H9 (cell line): ENCODE measurements at places on chromosomes 12 and 14. TPM values are rescaled to one million over a fixed set of nuclear protein-coding genes. Genes with fewer than 3 reads are reported as not detected.

- no peak overlapping the region for H3K4me3 ChIP-seq
- no peaks in the 10 kb centered on the region for H3K27me3 ChIP-seq
- H3K4me1 ChIP-seq = peaks cover 20% of the 10 kb centered on the region; the same call in 1 of the 2 replicates
- H3K27ac ChIP-seq = no peak overlapping the region
These were observed 63.0 kb downstream of the CLMN start for GRCh38 chr14:95256776-95257060.

- H3K27ac ChIP-seq = no peak overlapping the region
- no peaks in the 10 kb centered on the region for H3K4me1 ChIP-seq
- no peaks in the 10 kb centered on the region for H3K27me3 ChIP-seq
These were observed 209.6 kb downstream of the MED13L start for GRCh38 chr12:116067892-116068291.

The FSCB gene
- total RNA-seq = not detected in 2 replicates

The KRT8 gene
- 244 and 247 TPM in 2 replicates for total RNA-seq

DNA sequence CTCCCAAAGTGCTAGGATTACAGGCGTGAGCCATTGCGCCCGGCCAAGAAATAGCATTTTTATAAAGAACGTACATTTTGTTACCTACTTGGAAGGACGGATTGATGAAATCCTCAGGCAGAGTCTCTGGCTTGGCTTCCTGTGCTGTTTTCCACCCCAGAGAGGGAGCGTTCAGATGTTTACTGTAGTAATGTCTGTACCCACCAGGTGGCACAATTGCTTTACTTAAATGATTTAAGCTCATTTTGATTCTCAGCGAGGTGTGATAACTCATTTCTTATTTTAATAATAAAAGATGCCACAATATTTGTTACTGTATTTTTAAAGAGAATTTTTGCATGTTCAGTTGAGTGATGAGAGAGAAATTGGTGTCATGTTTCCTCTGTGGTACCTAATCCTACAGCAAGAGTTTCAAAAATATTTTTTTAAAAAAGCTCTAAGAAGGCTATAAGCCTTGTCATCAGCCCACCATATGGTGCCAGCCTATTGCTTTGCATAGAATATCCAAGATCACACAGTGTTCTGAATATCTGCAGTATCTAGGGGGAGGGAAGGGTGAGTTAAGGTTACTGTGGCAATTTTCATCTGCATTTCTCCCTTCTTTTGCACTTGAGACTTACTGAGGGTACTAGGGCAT, 82.6 kb upstream of the TRAF3 start:
- no peaks in the 10 kb centered on the region for H3K27me3 ChIP-seq
- H3K36me3 ChIP-seq = no peaks in the 10 kb centered on the region
- peak; percentile 59 for DNase-seq
- no peak overlapping the region for H3K27ac ChIP-seq

- H3K4me3 ChIP-seq = no peak overlapping the region
- H3K36me3 ChIP-seq = no peaks in the 10 kb centered on the region
- no peak overlapping the region for H3K27ac ChIP-seq
- no peaks in the 10 kb centered on the region for H3K4me1 ChIP-seq
- H3K27me3 ChIP-seq = peaks cover 1% of the 10 kb centered on the region; the same call in 1 of the 2 replicates
These were observed 10.5 kb downstream of the NTF3 start for GRCh38 chr12:5442251-5443006.

DNA sequence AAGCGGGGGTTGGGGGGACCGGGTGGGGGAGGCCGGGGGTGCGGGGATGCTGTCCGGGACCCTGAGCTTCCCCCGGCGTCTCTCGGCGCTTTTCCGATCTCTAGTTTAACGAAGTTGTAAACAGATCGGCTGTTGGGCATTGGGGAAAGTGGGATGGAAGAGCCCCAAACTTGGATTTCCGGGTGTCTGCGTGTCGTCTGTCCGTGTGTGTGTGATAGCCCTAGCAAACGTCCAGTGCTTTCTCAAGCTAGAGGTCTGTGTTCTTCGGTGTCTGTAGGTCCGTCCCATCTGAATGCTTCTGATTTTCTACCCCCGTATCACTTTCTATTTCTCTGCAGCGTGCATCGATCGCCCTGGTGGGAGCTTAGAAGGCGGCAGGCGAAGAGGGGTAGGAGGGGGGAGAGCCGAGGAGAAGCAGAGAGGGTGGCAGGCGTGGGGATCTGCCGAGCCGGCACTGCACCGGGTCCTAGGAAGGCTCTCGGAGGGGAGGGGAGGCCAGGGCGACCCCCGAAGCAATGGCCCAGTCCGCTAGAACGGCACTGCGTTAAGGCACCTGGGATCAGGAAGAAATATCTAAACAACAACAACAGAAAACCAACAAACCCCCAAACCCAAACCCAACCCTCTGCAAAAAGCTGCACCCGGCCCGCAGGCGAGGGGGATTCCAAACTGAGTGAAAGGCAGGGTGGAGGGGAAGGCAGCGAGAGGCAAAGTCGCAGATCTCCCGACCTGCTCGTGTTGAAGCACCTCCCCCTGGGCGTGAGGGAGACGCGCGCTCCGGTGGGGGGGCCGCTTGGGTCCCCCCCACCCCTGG, 1.0 kb downstream of the KCNA1 start:
- H3K36me3 ChIP-seq = peaks cover 6% of the 10 kb centered on the region
- peak overlapping the region; percentile 66 for H3K4me3 ChIP-seq
- H3K27me3 ChIP-seq = peaks cover 36% of the 10 kb centered on the region
- DNase-seq = peak; percentile 41

DNA sequence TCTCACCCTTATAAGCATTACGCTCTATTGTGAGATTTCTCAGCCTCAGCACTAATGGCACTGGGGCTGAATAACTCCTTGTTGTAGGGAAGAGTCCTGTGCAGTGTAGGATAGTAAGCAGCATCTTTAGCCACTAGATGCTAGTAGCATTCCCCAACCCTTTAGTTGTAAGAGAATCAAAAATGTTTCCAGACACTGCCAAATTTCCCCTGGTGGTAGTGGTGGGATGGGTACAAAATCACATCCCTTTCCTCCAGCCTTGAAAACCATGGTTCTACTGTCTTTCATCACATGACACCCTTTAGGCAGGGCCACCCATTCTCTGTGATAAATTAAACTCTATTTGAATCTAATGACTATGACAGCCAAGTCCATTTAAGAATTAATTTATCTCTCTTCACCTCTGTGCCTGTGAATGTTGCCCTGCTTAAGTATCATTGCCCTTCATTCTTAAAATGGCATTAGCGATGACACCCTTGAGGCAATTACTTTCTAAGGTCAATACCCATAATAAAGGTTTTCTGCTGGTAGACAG, 199.4 kb downstream of the ANO4 start:
- no peaks in the 10 kb centered on the region for H3K4me1 ChIP-seq
- no peak overlapping the region for H3K27ac ChIP-seq
- H3K27me3 ChIP-seq = no peaks in the 10 kb centered on the region; the same call in 1 of the 2 replicates
- H3K36me3 ChIP-seq = no peaks in the 10 kb centered on the region
- no peak for DNase-seq

The BBS10 gene
- 6.6 and 6.9 TPM in 2 replicates for total RNA-seq

The PTGES3 gene
- total RNA-seq = 435 and 449 TPM in 2 replicates

GRCh38 chr14:88808359-88808758, 15.6 kb upstream of the EML5 start:
- H3K4me3 ChIP-seq = no peak overlapping the region
- no peaks in the 10 kb centered on the region for H3K4me1 ChIP-seq
- H3K36me3 ChIP-seq = peaks cover 5% of the 10 kb centered on the region; the same call in 1 of the 3 replicates
- H3K27ac ChIP-seq = no peak overlapping the region
- DNase-seq = no peak

The CD163 gene
- 0.07 and 0.09 TPM in 2 replicates for total RNA-seq

DNA sequence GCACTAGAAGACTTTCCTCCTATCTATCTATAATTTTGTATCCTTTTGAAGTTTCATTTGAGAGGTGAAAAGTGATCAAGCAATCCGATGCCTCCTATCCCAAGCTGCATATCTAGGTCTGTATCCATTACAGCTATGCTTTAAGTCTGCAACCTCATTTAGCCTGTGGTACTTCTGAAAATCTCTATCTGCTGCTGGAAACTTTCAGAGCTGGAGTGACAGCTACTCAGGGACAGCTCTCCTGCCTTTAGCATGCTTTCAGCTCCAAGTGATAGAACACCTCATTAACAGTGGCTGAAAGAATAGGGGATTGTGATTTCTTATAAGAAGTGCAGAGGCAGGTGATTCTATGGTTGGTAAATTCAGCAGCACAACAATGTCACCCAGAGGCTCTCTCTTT, 1153.5 kb downstream of the AACS start:
- peaks cover 8% of the 10 kb centered on the region; the same call in 1 of the 2 replicates for H3K4me1 ChIP-seq
- H3K36me3 ChIP-seq = no peaks in the 10 kb centered on the region
- no peak for DNase-seq

- no peak for DNase-seq
- no peaks in the 10 kb centered on the region for H3K4me1 ChIP-seq
- no peaks in the 10 kb centered on the region for H3K36me3 ChIP-seq
- no peaks in the 10 kb centered on the region for H3K27me3 ChIP-seq
- no peak overlapping the region for H3K4me3 ChIP-seq
- H3K27ac ChIP-seq = no peak overlapping the region
These were observed 251.4 kb upstream of the ATP2B1 start for GRCh38 chr12:89960011-89960507.

- H3K27me3 ChIP-seq = no peaks in the 10 kb centered on the region
- no peak for DNase-seq
- H3K27ac ChIP-seq = no peak overlapping the region
- peaks cover 4% of the 10 kb centered on the region; the same call in 1 of the 2 replicates for H3K4me1 ChIP-seq
- no peak overlapping the region for H3K4me3 ChIP-seq
These were observed 175.5 kb downstream of the AEBP2 start for GRCh38 chr12:19614601-19615383.

The ERBB3 gene
- 51.2 and 56.5 TPM in 2 replicates for total RNA-seq

DNA sequence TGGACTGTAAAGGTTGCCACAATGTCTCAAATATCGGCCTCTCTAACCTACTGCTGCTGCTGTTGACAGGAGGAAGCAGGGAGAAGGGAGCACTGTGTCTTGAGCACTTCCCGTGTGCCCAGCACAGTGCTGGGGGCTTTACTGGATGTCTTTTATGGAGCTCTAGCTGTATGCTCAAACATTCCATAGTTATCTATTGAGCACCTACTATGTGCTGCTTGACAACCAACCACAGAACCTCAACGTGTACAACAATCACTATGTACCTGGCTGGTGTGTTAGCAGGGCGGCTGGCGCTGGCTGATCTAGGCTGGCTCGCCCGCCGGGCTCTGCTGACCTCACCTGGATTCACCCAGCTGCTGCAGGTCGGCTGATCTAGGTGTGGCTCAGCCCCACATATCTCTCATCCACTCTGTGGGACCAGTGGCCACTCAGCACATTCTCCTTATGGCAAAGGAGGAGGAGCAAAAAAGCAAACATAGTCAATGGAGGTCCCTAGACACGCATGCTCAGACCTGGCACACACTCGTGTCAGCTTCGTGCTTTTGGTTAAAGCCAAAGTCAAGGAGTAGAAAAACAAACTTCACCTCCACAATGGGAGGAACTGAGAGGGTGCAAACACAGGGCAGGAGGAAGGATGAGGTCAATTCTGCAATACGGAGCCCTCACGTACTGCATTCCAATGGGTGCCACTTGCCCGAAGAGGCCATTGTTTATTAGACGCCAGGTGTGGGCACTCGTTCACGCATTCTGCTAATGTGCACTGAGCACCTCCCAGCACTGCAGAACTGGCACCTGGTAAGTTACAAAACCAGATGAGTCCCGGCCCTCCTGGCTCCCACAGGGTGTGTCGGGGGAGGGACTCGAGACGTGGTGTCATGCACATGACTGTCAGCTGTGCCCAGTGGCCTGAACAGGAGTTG, 147.2 kb downstream of the SCARB1 start:
- no peak overlapping the region for H3K27ac ChIP-seq
- no peaks in the 10 kb centered on the region for H3K36me3 ChIP-seq
- H3K4me1 ChIP-seq = no peaks in the 10 kb centered on the region
- no peak overlapping the region for H3K4me3 ChIP-seq
- H3K27me3 ChIP-seq = no peaks in the 10 kb centered on the region

- no peak overlapping the region for H3K27ac ChIP-seq
- no peak for DNase-seq
- no peak overlapping the region for H3K4me3 ChIP-seq
These were observed 38.1 kb upstream of the PPP1R13B start for GRCh38 chr14:103885509-103885932.

DNA sequence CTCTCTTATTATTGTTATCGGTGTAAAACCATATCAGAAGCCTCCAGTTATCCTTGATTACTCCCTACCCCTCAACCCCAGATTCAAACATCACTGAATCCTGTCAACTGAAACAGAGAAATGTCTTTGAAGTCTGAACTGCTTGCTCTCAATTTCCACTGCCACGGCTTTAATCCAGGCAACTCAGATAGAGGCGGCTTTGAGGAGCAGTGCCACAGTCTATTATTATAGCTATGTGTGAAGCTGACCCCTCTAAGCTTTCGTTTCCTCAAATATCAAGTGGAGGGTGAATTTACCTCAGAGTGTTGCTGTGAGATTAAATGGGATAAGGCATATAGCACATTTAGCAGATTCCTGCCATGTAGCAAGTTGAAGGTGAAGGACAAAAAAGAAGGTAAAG, 49.0 kb upstream of the PDE3A start:
- peaks cover 3% of the 10 kb centered on the region for H3K4me1 ChIP-seq
- no peaks in the 10 kb centered on the region for H3K27me3 ChIP-seq
- no peak overlapping the region for H3K4me3 ChIP-seq
- H3K36me3 ChIP-seq = no peaks in the 10 kb centered on the region
- no peak for DNase-seq

DNA sequence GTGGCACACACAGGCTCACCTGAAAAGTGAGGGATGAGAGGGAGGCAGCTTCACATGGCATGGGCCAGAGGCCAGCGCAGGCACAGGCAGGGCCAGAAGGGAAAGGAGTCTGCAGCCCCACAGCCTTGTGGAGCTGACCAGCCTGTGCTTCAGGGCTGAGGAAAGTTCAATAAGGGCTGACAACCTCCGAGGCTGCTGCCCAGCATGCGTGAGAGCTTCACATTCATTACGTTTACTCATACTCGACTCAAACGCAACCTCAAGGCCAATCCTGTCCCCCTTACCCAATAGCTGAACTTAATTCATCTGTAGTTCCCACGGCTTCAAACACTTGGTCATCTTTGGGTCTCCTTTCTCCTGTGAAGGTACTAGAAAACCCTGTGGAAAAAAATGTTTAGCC, 4.8 kb downstream of the MMAB start:
- no peak overlapping the region for H3K27ac ChIP-seq
- no peaks in the 10 kb centered on the region for H3K4me1 ChIP-seq
- no peak overlapping the region for H3K4me3 ChIP-seq
- peaks cover 44% of the 10 kb centered on the region for H3K36me3 ChIP-seq
- H3K27me3 ChIP-seq = no peaks in the 10 kb centered on the region

The HOXC10 gene
- not detected in 2 replicates for total RNA-seq
